Right cardiac atrium (tissue), 5 donors: ENCODE measurements at places on chromosomes 6 and 20. TPM values are rescaled to one million over a fixed set of nuclear protein-coding genes. Genes with fewer than 3 reads are reported as not detected.

Gene HM13
- total RNA-seq: 60.9 TPM

Gene CDSN
- total RNA-seq: not detected

Gene FAM209B
- total RNA-seq: not detected

Gene HDDC2
- total RNA-seq: 102 TPM

Gene NCOA6
- total RNA-seq: 17.8 TPM

Gene MUCL3
- not detected for total RNA-seq

Gene STXBP5
- total RNA-seq: 12.1 TPM

Gene PPP1R16B
- 8.5 TPM for total RNA-seq

Gene SCUBE3
- total RNA-seq: 0.71 TPM

Gene EZR
- 261 TPM for total RNA-seq

Gene ZFP57
- 0.32 TPM for total RNA-seq

Gene PPARD
- 20.5 TPM for total RNA-seq

Gene ELOVL4
- total RNA-seq: 0.84 TPM

Gene FHL5
- 0.62 TPM for total RNA-seq

Gene RSPH3
- total RNA-seq: 9.6 TPM

Gene KIF25
- not detected for total RNA-seq

Gene MEI4
- 1.3 TPM for total RNA-seq

Gene NFYA
- 12.2 TPM for total RNA-seq

Gene TSBP1
- not detected for total RNA-seq

Gene NKX2-2
- total RNA-seq: not detected

Gene HUS1B
- total RNA-seq: 0.31 TPM

Gene PTCRA
- total RNA-seq: not detected

Gene LY6G5C
- 2.3 TPM for total RNA-seq

Gene HEY2
- 2.8 TPM for total RNA-seq

Gene MAP1LC3A
- total RNA-seq: 61.8 TPM

Gene TDRD6
- 0.38 TPM for total RNA-seq

Gene RHAG
- total RNA-seq: 1.4 TPM

Gene WFDC12
- not detected for total RNA-seq

Gene LRP11
- 36.6 TPM for total RNA-seq

Gene TXNDC5
- 59.5 TPM for total RNA-seq

Gene JARID2
- total RNA-seq: 9.6 TPM

Gene TP53TG5
- total RNA-seq: 1.5 TPM

Gene MLN
- total RNA-seq: not detected

Gene RAB5IF
- 60.2 TPM for total RNA-seq

Gene CST4
- not detected for total RNA-seq

Gene C6orf52
- not detected for total RNA-seq

Gene SLC35D3
- not detected for total RNA-seq

Gene SULF2
- total RNA-seq: 59.1 TPM

Gene CCDC167
- total RNA-seq: 19.4 TPM

Gene MAS1
- total RNA-seq: 0.06 TPM

Gene ADGRF5
- total RNA-seq: 27.1 TPM
